ENCODE measurements at places on chromosomes 1 and 21.

GRCh38 chr21:26842974-26843932 is 2.0 kb downstream of the ADAMTS1 start:
- peak; percentile 39 for DNase-seq

- no peak for DNase-seq
These were observed 135.1 kb upstream of the MAGI3 start for GRCh38 chr1:113255038-113255719.

- DNase-seq, result no peak
These were observed 30.3 kb upstream of the PKP1 start for GRCh38 chr1:201252944-201253371.

- DNase-seq, result no peak
These were observed 66.6 kb downstream of the SPATA6 start for GRCh38 chr1:48405400-48405799.

DNA sequence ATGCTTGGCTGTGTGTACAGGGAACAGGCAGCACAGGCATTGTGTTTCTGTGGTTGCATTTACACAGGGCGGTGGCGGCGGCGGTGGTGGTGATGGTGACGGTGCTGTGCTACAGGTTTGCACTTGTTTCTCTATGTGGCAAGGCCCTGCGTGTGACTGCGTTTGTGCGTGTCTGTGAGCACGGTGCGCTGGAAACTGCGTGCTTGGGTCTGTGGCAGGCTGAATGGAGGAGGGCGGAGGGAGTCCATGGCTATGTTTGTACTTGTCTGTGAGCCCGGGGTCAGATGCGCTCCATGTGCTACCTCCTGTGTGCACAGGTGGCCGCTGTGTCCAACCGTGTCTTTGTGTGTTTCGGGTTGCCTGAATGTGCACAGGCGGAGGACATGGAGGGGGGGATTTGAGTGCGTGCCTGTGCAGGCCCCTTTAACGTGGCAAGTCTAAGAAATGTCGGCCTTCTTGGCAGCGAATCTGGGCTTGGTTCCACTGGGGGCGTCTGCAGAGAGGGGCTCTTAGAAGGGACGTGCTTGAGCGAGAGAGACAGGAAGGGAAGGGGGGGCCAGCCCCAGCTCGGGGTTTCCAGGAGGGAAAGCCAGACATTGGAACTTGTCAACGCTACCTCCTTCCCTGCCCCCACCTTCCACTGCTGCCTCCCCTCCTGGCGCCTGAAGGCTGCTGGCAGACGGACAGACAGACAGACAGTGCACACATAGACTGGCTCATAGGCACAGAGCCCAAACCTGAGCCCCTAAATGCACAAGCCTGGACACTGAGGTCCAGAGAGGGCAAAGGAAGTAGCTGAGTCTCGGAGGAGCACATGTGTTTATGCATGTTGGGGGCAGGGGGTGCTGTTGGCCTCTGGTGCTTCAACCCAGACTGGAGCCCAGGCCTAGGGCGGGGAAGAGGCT is 32.7 kb upstream of the WASF2 start:
- peak; percentile 85 for DNase-seq

- DNase-seq, result no peak
These were observed 61.2 kb upstream of the TNR start for GRCh38 chr1:175804561-175804960.

DNA sequence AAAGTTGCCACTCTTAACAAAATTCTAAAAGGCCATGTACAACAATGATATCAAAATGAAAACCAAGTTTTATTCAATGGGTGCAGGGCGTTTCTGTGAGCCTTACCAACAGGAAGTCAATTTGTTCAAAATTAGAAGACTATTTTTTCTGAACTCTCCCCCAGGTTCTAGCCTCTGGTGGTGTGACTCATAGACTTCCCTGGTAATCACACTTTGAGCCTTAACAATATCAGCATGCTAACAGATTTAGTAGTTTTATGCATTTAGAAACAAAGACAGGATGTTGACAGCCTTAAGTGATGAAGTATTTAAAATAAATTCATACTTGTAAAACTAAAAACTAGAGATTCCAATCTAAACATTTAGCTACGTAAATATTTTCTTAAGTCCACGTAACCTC is 88.4 kb downstream of the LRRC8C start:
- DNase-seq, result peak; percentile 43

- no peak for DNase-seq
These were observed 733 bp downstream of the TMEM35B start for GRCh38 chr1:34984435-34984792.

GRCh38 chr1:68321084-68321685 is 88.9 kb upstream of the WLS start:
- DNase-seq, result no peak

GRCh38 chr21:36504067-36505058 is 24.4 kb upstream of the CLDN14 start:
- peak; percentile 63 for DNase-seq

- DNase-seq, result no peak
These were observed 375.7 kb downstream of the ST6GALNAC3 start for GRCh38 chr1:76450229-76450628.

DNA sequence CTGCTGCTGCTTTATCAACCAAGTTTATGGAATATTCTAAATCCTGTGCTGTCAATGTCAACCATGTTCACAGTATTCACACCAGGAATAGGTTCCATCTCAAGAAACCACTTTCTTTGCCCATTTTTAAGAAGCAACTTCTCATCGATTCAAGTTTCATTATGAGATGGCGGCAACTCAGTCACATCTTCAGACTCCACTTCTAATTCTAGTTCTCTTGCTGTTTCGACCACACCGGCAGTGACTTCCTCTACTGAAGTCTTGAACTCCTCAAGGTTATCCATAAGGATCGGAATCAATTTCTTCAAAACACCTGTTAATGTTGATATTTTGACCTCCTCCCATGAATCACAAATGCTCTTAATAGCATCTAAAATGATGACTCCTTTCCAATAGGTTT is 39.7 kb upstream of the IFNLR1 start:
- no peak for DNase-seq

DNA sequence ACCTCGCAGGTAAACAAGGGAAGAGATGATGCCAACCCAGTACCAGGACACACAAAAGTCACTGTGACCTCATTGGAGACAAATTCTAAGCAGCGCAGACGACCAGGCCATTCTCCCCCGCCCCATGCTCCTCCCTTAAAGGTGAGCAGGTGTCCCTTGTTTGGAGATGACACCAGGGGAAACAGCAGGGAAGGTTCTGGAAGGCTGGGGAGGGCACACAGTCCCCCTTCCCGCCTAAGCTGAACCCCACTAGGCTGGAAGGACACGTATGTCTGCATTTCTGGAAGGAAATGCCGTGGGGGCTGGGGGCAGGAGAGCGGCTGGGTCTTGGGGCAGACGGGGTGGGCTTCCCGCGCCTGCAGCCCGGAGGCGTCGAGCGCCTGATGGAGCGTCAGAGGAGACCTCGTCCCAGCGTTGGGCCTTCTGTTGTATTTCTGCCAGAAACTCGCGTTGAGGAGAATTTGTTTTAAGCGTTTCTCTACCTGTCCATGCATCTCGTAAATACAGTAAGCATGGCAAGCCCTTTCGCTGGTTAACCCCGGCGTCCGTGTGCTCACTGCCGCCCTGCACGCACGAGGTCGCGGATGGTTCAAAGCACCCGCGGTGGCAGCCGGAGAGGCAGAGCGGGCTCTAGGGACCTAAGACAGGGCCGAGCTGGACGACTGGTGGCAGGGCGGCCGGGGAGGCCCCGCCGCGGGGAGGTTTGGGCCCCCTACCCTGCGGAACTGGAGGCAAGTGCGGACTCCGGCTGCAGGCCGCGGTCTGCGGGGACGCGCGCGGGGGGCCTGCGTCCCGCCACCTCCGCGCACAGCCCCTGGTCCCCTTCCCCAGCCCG is 1.2 kb upstream of the LHX4 start:
- DNase-seq, result peak; percentile 14

GRCh38 chr1:207850621-207851407 is 60.1 kb downstream of the CD34 start:
- DNase-seq, result no peak

GRCh38 chr1:94765958-94766357 is 54.2 kb upstream of the SLC44A3 start:
- DNase-seq, result no peak

DNA sequence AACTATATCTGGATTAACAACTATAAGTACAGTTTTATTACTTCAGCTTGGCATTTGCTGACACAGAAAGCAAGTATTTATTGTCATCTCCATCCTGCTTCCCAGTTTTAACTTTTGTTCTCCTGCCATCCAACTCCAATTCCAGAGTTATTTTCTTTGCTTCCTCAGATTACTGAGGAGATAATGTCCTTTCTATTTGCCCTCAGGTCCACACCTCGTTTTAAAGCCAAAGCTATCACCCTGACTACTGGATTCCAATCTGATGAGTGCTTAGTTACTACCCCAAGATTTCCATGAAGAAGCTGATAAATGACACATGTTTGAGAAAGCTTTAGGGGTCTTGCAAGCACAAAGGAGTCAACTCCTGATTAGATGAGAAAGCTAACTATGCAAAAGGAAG is 25.2 kb downstream of the ACKR1 start:
- no peak for DNase-seq

DNA sequence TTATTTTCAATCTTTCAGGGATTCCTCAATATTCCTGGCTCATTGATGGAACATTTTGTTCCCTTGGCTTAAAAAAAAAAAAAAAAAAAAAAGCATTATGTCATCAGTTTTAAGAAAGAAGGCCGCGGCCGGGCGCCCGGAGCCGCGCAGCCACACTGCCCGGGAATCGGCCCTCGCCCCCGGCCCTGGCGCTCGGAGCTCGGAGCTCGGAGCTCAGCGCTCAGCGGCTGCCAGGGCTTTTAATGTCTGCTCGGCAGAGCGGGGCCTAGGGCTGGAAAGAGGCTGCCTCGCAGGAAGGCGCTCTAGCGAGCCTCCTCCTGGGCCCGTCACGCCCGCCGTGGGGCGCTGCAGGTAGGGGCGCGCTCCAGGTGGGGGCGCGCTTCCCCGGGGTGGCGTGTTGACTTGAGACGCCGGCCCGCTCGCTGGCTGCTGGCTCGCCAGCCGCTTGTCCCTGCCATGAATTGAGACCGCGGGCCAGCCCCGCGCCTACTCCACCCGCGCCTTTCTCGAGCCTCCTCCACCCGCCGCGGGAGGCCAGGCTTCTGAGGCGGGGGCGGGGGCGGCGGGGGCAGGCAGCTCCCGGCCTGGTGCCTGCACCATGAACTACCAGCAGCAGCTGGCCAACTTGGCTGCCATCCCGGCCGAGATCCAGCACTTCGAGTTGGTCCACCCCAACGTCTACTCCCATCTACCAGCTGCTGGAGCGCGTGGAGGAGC is 5.4 kb upstream of the TDRD5 start:
- peak; percentile 7 for DNase-seq
